ENCODE measurements at places on chromosomes 4 and X.

DNA sequence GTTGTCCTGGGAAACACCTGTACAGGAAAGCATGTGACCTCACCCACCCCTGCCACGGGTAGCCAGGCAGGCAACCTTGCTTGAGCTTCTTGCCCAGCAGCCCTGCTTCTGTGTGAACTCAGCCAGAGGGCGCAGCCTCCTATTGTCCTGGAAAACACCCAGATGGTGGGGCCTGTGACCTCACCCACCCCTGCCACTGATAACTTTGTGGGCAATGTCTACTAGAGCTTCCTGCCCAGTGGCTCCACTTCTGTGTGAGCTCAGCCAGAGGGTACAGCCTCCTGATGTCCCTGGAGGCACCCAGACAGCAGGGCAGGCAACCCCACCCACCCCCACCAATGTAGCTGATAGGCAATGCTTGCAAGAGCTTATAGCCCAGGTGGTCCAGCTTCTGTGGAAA, 146.3 kb downstream of the DTHD1 start:
- no peak for DNase-seq

DNA sequence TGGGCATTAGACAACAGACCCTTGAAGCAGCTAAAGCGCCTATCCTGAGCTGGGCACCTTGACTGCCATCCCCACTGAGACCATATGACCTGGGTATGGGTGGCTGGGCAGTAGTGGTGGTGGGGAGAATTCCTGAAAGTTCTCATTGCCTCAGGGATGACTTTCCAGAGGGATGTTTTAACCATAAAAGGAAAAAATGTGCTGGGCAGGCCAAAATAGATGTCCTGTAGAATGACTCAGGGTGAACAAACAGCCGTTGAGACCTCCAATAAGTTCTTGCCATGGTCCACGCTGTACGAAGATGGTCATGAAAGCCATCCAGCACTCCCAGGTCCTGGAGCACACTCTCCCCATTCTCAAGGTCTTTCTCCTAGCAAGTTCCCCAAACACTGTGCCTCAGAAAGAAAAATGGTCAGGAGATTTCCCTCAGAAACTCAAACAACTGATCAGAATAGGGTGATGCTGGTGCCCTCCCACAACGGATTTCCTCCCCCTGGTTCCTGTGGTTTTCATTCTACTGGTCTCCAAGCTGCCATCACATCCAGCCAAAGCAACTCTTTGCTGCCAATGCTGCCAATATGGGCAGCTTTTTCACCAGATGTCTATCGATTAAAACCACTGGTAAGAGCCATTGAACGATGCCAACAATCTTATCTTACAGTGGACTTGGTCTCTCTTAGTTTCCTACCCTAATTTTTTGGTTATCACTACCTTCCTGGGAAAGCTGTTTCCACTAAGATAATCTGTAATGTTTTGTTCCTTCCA, 11.2 kb downstream of the CDKN2AIP start:
- DNase-seq: no peak

DNA sequence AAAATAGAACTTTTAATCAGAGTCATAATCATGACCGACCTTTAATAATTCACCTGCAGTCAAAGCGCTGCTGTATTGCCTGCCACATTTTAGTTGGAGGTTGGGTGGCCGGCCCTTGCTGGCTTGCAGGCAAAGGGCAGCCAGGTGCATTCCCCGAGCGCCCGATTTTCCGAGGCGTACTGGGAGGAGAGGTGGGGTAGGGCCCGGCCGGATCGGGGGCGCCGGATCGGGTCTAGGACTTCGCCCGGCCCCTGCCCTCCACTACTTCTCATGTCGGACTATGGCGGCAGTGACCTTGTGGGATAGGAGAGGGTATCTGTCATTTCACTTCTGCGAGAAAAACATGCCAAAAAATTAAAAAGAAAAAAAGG, 2.5 kb upstream of the RS1 start:
- peak; percentile 4 for DNase-seq

DNA sequence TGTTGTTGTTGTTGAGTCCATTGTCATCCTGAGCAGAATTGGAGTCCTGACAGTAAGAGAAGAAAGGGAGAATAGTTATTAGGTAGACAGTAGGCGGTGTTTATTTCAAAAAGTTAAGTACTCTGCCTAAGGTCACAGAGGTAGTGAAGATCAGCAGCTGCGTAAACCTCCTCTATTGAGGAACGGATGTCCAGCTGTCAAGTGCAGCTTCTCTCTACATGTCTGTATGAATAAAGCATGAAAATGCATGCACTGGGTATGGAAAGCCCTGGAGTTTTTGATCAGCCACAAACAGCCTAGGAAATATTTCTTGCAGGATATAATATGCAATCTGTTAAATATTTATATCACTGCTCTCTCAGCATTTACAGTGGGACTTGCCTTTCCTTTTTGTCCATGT, 109.4 kb upstream of the CBLL2 start:
- DNase-seq: no peak

- DNase-seq: no peak
Measured at GRCh38 chr4:153005899-153006381, 69.8 kb downstream of the FHDC1 start.

GRCh38 chr4:48924416-48924815, 17.8 kb upstream of the OCIAD2 start:
- no peak for DNase-seq

- DNase-seq: no peak
Measured at GRCh38 chr4:2341911-2342652, 76.4 kb downstream of the ZFYVE28 start.

GRCh38 chrX:38127961-38128360, 92.7 kb downstream of the SRPX start:
- DNase-seq: no peak
